ENCODE measurements at places on chromosomes 12 and 14.

DNA sequence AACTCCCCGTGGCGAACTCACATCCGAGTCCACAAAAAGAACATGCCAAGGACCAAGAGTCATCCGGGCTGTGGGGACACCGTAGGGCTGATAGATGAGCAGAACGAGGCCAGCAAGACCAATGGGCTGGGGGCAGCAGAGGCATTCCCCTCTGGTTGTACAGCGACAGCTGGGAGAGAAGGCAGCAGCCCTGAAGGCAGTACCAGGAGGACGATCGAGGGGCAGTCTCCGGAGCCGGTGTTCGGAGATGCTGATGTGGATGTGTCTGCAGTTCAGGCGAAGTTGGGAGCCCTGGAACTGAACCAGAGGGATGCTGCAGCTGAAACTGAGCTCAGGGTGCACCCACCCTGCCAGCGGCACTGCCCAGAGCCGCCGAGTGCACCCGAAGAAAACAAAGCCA is 50.7 kb downstream of the TBC1D30 start:
- no peak for DNase-seq

DNA sequence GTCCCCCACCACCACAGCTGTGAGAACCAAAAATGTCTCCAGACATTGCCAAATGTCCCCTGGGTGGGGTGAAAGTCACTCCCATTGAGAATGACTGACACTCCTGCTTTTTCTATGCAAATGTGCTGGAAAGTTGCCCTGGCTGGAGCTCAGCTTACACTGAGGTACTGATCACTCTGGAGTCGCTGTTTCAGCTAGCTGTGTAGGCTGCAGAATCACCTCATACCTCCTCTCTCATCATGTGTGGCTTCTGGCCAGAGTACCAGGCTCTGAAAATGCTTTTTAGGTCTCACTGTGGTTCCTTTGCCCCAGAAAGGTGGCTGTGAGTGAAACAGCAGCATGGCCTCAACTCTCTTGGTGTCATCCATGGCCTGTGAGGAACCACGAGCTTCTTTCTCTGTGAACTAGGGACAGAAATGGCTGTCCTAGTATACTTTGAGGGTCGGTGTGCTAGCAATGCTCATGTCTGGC is 414.4 kb downstream of the DPF3 start:
- no peak for DNase-seq

DNA sequence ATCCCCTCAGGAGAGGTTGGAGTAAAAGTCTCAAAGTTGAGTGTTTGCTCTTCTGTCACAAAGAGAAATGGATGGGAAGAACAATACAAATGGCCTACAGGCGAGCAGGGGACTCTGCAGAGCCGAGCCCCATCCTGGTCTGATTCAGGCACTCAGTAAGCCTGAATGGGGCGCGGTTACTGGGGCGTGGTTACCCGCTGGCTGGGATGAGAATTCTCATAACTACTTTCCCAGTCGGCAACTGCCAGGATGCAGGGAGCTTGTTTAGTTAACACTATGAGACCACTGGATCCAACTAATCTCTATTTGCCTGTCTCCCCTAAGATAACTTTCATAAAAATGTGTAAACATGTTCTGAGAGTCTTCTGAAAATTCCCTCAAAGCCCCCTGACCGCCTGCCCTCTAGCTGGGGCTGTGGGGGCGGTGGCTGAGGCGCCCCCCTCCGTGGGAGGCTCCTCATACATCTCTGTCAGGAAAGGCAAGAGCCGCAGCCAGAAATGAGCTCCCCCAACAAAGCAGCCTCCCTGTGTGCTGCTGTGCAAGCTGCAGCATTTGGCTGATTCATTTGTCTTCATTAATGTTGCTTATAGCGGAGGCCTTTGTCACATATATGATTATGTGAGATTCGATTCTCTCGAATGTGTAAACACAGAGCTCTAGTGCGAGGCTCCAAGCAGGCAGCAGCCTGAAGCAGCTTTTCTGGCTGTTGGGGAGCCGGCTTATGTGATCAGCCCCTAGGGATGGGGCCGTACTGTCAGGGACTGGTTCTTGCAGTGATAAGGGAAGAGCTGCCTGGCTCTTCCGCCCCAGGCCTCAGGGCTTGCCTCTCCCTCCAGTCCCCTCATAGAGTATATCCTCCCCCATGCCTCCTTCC is 126.1 kb upstream of the ARHGAP5 start:
- no peak for DNase-seq

DNA sequence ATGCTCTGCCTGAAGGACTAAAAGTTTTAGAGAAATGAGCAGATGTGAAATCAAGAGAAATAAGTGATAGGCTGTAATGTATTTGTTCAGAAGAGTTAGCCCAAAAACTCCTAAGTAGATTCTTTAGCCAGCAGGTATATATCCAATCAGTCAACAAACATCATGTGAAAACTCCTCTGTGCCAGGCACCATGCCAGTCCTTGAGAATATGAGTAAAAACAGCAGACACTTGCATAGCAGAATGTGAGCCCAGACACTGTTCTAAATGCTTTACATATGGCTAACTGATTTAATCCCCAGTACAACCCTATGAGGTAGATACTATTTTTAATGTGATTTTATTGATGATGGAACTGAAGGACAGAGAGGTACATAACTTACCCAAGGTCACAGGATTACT is 329.8 kb downstream of the PAWR start:
- no peak for DNase-seq

DNA sequence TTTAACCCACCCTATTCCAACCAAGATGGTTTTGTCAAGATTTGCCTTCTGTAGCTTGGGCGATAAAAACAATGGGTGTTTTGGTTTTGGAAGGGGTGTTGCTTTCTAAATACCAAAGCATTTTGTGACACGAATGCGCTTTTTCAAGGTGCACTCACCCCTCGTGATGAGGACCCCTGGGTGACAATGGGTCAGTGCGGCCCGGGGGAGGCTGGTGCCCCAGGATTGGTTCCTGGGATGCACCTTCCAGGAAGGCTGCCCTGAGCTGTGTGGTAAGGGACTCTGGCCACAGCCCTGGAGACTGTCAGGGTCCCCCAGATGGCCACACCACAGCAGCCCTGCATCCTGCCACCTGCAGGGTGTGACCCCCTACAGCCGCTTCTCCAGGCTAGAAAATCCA is 180.6 kb upstream of the MYL2 start:
- no peak for DNase-seq

- DNase-seq, result no peak
Observed at GRCh38 chr14:68191567-68192321, 372.2 kb downstream of the RAD51B start.

- DNase-seq, result peak; percentile 42
Observed at GRCh38 chr12:56581418-56582145, 48.5 kb downstream of the BAZ2A start.

DNA sequence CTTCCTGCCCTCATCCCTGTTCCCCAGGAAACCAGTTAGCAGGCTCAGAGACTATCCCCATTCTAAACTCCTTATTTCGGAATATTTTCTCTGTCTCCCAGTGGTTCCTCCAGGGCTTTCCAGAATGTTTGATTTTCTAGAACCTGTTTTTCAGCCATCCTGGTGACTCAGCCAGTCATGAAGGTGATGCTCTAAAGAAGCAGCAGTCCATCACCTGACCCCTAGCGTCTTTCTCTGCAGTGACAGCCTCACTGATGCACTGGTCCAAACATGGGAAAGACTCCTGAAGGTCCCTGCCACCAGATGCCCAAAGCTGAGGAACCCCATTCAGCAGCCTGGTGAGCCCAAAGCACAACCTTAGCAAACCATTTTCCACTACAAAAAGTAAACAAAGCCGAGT is 212.6 kb downstream of the PHETA1 start:
- DNase-seq, result no peak

DNA sequence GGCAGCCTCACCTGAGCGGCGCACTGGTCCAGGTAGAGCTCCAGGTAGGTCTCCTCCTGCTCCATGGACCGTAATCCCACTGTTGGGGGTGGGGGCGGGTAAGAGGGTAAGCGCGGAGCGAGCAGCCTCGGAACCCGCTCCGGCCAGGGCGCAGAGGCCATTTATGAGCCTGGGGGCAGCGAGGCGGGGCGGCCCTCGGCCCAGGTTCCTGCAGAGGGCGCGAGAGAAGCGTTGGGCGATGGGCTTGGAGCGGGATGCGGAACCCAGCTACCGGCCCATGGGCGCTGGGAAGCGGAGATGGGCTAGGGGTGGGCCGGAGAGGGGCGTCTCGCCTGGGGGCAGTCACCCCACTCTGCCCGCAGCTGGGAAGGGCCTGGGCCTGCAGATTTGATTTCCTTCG is at the start of gene TBPL2:
TBPL2 (minus strand) TSS at position 232 of the 400 bp plus-strand sequence; CDS start at position 65, 167 bp downstream.
- no peak for DNase-seq
